ENCODE measurements at places on chromosomes 2 and 18.

DNA sequence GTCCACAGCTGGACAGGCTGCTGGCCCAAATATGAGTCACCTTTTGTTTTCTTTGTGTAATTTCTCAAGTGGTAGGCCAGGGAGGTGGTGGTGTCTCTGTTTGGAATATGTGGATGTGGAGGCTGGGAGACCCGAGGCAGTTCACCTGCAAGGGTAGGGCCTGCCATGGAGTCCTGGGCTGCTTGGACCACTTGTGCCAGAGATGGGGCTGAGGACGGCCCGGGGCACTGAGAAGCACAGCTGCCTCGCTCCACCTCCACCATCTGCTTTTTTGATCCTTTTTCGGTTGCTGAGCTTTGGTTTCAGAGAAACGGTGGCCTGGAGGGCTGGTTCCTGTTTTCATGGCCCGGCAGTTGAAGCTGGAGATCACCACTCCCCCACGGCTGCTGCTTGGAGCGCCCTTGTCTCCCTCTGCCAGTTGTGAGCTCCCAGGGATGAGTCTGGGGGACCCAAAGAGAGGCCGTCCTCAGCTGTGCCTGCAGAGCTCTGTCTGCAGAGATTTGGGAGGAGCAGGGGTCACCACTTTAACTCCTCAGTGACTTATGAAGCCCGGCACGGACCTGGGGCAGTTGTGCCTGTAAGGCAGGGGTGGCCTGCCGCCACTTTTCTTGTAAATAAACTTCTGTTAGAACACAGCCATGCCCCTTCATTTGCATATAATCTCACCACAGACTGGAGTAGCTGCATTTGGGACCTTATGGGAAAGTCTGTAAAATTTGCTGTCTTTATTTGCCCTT lies 67.6 kb upstream of the MCFD2 start:
- peak; percentile 79 for DNase-seq

GRCh38 chr2:126586317-126586716 lies 69.6 kb upstream of the GYPC start:
- no peak for DNase-seq

- no peak for DNase-seq
These were observed 165.8 kb upstream of the TCF4 start for GRCh38 chr18:55753643-55754263.

DNA sequence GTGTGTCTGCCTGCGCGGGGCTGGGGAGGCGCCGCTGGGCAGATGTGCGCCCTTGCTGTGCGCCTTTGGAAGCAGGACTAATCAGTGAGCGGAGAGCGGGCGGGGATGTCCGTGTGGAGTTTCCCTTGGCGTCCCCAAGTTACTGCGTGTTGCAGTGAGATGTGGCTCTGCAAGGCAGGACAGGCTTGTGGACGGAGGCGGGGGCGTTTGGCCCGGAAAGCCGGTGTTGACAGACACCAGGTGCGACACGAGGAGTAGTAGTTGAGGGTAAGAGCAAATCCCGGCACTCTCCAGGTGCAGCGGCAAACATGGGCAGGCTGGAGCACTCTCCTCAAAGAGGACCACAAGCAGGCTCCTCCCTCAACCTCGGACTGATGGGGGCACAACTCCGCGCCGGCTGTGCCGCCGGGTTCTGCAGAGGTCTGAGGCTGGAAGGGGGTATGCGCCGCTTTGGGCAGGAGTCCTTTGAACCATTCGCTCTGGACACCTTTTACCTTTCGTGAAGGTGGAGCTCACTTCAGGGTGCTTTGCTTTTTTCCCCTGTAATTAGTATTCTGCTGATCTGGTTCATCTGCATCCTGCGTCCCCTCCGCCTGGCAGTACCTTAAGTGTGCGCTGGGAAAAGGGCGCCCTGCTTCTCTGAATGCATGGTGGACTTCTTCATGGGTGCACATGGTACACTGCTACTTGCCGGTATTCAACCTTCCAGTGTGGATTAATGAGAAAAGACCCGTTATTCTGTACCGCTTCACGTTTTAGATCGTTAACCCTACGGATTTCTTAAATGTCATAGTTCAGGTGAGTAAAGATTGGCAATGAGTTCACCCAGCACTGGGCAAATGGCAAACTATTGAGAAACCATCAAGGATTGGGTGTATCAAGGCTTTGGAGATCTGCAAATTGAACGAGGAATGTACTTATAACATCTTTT lies 608 bp downstream of the CDH7 start:
- DNase-seq = peak; percentile 96

Data from DMS53 (cell line).